ENCODE measurements at places on chromosomes 12 and 14.
A peak's percentile ranks its signal among the peaks of the same experiment; 100 is the strongest.

- no peak for DNase-seq
These were observed at the start of gene SETD1B for GRCh38 chr12:121803861-121804416. Gene SETD1B, plus strand, starts transcription at chr12:121804009. Its CDS starts 729 bp downstream, at chr12:121804738.

- DNase-seq: no peak
These were observed 26.6 kb upstream of the KLRB1 start for GRCh38 chr12:9634177-9634803.

GRCh38 chr12:84077679-84078078, 834.9 kb downstream of the SLC6A15 start:
- no peak for DNase-seq

DNA sequence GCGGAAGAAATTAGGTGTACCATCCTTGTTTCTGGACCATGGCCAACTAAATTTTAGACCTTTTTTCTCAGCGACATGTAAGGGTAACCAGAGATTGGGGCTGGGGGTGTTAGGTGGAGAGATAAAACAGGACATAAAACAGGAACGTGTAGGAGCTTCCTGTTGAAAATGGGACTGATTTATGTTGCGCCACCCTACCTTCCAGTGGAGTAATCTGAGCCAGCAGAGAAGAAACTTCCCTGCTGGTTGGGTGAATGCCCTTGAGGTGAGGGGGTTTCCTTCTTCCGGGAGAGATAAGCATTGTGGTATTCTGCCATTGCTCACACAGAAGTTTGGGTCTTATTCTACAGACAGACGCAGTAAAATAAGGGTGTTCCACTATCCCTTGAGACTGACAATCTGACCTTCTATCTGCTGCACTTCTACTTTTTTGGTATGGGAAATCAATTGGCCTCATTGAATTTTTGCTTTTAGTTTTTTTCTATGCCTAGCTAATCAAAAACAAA, 417.6 kb downstream of the PCNX1 start:
- DNase-seq: no peak

GRCh38 chr12:59268295-59268809, 327.5 kb upstream of the SLC16A7 start:
- no peak for DNase-seq

GRCh38 chr14:50037852-50038251, 78.5 kb downstream of the VCPKMT start:
- DNase-seq: no peak

GRCh38 chr12:1559676-1560091, 34.7 kb downstream of the FBXL14 start:
- DNase-seq: peak; percentile 61

DNA sequence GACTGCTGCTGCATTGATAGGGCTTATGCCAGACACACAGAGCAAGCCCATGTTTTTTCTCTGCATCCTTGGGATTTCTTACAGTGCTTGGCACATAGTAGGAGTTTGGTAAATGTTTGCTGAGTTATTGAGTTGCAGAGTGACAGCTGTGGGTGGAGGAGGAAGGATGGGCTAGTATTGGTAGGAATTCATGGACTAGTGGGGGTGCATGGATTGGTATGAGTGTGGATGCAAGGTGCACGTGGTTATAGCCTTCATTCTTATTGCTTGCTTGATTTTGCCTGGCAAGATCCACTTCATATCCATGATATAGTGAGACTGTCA, 11.4 kb downstream of the RGS6 start:
- DNase-seq: no peak

GRCh38 chr12:56078931-56079722, 838 bp upstream of the ERBB3 start:
- peak; percentile 86 for DNase-seq

DNA sequence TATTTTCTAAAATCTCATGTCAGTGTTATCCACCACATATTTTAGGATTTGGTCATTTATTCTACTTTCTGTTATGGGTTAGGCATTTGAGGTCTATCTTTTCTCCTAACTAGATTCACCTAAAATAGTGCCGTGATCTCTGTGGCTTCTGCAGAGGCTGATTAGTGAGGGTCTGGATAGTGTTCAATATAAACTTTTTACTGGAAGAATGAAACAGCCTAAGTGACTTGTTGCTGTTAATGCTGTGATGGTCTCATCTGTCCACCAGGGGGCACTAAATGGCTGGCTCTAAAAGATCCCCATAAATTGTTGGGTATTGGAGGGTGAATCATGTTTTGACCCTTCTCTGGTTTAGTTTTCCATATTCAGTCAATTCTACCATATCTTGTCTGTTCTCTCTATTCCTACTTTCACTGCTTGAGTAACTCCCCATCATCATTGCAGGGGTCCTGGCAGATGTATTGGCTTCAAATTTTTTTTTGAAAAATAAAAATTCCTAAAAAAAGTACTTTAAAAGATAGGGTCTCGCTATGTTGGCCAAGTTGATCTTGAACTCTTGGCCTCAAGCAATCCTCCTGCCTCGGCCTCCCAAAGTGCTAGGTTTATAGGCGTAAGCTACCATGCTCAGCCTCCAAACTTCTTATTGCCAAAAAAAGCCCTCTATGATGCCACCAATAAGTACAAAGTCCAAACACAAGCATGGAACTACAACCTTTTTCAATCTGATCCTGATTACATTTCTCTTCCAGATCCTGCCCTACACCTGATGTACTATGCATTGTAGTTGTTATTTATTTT, 6.9 kb downstream of the PABPN1 start:
- DNase-seq: no peak

DNA sequence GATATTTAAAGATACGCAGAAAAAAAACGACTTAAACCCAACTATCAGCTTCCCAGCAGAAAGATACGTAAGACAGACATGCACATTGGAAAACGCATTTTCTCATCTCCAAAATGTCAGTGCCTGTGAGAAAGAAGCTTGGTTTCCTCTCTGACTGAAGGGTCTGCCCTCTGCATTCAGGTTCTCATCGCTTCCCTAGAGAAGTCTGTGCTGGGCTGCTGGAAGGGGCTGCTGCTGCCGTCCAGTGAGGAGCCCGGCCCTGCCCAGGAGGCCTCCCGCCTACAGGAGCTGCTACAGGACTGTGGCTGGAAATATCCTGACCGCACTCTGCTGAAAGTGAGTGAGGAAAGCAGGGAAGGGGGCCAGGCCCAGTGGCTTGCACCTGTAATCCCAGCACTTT, 4.7 kb upstream of the PFDN5 start:
- no peak for DNase-seq

GRCh38 chr14:32706721-32707519, 231.8 kb upstream of the NPAS3 start:
- DNase-seq: no peak

GRCh38 chr12:41794336-41794735, 350.3 kb downstream of the GXYLT1 start:
- DNase-seq: no peak

- no peak for DNase-seq
These were observed 3.2 kb downstream of the LAG3 start for GRCh38 chr12:6775185-6776174.

- no peak for DNase-seq
These were observed 141.6 kb upstream of the MAX start for GRCh38 chr14:65243766-65244442.

- no peak for DNase-seq
These were observed 44.7 kb downstream of the ABCD2 start for GRCh38 chr12:39574785-39575497.

DNA sequence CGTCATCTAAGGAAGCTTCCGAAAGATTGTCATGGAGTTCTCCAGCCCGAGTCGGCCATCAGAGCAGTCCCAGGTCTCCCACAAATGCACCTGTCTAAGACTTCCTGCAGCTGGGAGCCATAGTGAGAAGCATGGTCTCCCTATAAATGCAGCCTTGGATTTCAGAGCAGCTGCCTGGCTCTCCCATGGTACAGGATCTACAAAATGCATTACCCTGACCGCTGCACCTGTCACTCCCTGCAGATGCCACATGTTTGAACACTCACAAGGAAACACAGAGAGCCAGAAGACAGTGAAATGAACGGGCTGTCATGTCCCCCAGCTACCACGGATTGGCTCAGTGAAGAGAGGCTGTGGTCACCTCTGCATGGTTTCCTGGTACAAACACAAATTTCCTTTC, 702.7 kb downstream of the MED13L start:
- no peak for DNase-seq

GRCh38 chr12:68804657-68805591, 3.1 kb upstream of the MDM2 start:
- no peak for DNase-seq

- no peak for DNase-seq
These were observed 145.8 kb downstream of the NTF3 start for GRCh38 chr12:5577741-5578140.

GRCh38 chr14:78005325-78005724, 164.8 kb upstream of the NRXN3 start:
- DNase-seq: no peak

DNA sequence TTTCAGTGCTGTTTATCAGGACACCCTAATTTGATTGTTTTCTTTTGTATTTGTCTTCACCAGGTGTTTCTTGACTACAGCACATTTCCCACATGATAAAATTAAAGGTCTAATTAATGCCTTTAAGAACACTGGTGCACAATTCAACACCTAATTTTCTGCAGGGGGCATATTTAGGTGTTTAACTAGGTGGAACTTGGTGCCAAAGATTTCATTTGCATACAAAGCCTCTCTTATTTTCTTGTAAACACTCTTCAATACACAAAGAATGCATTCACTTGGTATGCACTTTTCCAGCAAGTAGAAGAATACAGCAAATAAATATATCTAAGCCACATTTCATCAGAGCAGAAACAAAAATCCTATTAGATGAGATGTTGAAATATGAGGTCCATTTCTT, 646.2 kb upstream of the FOXG1 start:
- DNase-seq: no peak

- no peak for DNase-seq
These were observed 320.0 kb downstream of the RAD51B start for GRCh38 chr14:68139431-68140075.

- no peak for DNase-seq
These were observed 150.7 kb downstream of the KTN1 start for GRCh38 chr14:55730592-55731310.

DNA sequence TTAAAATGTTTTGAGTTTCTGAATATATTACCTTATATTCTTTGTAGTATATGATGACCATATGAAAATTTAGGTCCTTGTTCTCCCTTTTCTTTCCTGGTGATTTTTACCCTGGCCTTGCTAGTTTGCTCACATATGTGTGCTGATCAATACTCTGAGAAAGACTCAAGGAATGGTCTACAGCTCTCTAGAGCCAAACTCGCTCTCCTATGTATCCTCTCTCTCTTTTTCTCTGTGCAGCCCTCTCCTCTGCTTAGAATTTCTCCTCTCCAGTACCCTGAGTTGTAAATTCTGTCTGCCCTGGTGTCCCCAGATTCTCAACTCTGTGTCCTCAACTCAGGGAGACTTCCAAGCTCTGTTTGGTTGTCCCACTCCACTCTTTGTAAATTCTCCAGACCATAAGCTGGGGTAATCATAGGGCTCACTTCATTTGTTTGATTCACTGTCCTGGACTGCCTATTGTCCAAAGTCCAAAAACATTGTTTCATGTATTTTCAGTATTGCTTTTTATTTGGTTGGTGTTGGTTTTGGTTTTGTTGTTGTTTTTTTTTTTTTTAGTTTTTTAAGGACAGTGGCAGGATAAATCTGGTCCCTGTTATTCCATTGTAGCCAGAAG, 41.0 kb downstream of the FOXA1 start:
- DNase-seq: no peak

DNA sequence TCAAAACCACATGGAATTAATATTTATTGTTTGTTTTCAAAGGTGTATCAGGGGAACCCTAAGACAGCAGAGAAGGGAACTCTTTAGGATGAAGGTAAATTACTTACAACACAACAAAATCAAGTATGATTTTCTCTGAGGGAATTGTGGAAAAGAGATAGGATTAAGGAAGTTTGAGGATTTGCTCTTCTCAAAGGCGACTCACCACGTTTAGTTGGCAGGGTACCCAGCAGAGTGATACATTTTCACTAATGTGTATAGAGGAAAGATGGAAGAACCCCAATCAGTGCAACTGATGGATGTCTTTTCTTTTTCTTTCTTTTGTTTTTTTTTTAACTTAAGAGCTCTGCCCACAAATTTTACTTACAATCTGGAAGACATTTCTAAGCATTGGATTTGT, 499.2 kb downstream of the CCER1 start:
- DNase-seq: no peak

DNA sequence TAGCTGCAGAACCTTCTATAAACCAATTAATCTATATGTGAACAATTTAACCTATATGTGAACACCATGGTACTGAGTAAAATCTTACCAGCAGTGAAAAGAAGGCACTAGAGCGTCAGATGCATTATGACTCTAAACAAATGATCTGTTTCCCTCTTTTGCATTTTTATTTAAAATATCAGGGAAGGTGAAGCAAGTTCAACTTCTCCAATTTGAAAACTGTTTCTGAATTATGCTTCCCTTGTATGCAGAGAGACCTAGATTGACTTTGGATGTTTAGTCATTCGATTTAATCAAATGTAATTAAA, 80.9 kb downstream of the DAD1 start:
- no peak for DNase-seq

- no peak for DNase-seq
These were observed 9.8 kb upstream of the PNMA1 start for GRCh38 chr14:73723797-73724661.

- DNase-seq: no peak
These were observed 905.0 kb upstream of the ATXN7L3B start for GRCh38 chr12:73632661-73633060.

DNA sequence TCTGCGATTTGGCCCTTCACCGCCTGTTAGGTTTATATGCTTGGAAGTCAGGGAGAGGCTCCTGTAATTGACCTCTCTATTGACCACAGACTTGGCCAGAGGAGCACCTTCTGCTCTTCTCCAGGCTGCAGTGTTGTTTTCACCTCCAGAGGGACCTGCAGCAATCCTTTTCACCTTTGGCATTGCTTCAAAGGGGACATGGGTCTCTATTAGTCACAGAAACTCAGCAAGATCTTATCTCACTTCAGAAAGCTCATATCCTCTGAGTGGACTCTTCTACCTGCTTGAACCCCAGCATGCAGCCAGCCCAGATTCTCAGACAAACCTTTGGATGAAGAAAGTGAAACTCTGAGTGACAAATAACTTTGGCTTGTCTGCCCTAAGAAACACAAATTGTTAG, 339.3 kb downstream of the NRXN3 start:
- DNase-seq: no peak

DNA sequence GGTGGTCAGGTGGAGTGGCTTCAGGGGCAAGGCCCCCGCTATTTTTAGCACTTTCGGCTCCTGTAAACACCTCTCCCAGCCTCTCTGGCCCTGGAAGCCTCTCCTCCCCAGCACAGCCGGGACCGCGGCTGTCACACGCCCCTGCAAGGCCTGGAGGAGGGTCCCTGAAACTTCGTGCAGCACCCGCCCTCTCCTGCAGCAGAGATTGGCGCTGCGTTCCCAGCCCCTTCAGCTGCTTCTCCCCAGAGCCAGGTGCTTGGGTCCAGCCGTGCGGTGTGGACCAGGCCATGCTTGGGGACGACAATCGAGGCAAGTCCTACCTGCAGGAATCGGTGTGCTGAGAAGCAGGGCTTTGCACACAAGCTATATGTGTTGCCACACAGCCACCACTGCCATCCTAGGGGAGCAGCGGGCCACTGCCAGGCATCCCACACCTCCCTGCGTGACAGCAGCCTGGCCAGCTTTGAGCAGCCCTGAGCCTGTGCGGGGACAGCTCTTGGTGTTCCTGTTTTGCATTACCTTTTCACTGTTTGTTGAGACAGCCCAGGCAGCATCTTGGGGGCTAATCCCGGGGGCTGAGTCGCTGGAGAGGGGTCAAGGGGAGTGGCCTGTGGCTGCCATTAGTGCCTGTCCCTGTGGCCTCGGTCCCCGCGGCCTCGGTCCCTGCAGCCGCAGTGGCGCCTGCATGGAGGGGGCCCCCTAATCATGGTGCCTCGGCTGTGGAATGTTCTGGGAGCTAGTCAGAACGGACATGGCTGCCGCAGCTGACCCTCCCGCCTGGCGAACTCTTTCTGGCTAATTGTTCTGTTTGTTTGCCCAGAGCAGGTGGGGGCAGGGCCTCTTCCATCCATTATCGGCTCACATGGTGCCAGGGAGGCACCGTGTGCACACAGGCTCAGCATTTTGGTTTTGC, 27.6 kb upstream of the TRAF3 start:
- DNase-seq: no peak

Measured in left forelimb (tissue), 1 donor.